HS-27A (cell line): ENCODE measurements at places on chromosomes 13 and 19.

- DNase-seq = no peak
Observed at GRCh38 chr19:4702764-4703163, 20.9 kb downstream of the DPP9 start.

DNA sequence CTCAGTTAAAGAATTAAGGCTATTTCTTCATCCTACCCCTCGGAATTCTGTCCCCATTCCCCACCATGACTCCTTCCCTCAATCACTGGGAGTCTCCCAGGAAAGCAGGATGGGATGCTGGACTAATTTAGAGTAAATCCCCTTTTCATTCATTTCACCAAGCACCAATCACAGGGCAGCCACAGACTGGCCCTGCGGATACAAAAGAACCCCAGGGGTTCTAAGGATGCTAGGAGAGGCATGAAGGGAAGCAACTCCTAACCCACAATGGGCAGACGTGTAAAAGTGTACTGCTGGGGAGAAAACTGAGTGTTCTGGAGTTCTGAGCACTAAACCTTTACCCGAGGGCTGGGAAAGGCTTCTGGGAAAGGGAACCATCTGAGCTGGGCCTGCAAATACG lies 3.0 kb downstream of the PEPD start:
- DNase-seq = no peak

- no peak for DNase-seq
Observed at GRCh38 chr13:41049480-41050440, 11.5 kb upstream of the WBP4 start.

DNA sequence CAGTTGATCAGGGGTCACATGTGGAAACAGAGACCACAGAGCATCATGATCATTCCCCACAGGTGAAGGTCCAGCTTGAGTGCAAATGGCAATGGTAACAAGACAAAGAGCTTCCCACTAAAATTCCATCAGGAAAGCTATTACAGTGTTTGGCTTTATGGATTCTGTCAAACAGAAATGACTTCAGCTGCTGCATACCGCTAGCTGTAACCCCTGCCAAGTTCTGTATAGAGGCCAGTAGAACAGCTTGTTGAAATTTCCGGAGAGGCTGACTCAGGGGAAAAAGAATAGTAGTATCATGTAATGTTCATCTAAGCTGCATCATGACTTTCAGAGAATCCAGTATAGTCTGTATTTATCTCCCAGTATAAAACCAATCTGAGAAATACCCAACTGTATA lies 1704.7 kb downstream of the SLITRK5 start:
- no peak for DNase-seq

DNA sequence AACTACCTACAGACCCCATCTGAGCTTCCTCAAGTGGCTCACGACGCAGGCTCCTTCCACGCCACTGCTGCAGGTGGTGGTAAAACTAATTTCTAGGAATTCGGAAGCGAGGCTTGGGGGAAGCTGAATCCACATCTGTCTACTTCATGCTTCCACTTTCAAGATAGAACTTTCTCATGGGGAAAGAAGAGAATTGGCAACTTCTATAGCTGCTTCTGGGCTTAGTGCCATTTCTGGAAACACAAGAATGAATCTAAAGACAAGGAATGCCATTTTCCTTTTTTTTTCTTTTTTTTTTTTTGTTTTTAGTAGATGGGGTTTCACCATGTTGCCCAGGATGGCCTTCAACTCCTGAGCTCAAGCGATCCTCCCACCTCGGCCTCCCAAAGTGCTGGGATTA lies 2.8 kb upstream of the NLRP12 start:
- DNase-seq = no peak

DNA sequence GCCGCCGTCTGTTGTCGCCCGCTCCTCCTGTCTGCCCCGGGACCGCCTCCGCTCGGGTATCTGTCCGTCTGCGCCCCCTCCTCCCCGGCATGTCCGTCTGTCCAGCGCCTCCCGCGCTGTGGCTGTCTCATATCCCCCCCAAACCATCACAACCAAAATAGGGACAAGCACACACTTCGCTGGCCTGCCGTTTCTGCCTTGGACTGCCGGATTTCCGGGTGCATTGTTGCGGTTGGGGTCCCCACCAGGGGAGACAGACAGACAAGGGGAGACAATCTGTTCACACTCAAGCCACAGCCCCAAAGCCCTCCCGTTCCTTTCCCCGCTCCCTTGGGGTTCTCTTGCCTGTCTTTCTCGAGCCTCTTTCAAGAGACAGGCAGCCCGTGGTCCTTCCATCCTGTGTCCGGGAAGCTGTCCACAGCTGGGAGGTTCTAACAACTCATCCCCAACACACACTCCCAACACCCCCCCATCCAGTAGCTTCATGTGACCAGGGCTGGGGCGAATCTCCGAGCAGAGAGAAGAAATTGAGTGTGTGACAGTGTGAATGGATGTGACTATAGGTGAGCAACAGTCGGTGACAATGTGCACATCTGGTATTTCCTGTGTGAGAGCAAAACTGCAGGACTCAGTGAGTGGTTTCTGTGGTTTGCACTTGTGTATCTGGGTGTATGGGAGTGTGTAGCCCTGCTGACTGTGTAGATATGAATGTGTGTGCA lies 16.5 kb upstream of the FOSB start:
- no peak for DNase-seq

- no peak for DNase-seq
Observed at GRCh38 chr13:27679896-27680295, 58.2 kb downstream of the POLR1D start.
